Stimulated activated CD4-positive, alpha-beta T cell treated with anti-CD3 and anti-CD28 coated beads, TNF-alpha, amount 100 ng/mL, for 1 hour (primary cell): ENCODE measurements at places on chromosomes 5 and 9.

- DNase-seq = no peak
These were observed 12.6 kb upstream of the KIF27 start for GRCh38 chr9:83933790-83934189.

DNA sequence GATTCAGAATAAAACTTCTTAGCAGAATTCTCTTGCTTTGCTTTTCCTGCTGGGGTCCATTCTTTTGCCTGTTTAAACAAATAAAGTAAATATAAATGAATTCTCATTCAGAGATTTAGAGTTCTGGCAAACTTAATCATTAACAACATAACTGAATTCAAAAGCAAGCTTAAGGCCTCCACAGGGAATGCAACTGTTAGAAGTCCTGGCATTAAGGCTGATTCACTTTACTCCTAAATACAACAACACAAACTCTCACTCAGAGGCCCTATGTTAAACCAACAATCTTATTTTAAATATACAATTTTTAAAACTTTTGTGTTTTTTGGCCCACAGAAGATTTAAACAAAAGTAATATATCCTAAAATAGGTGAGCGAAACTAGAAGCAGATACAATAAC is 178.3 kb downstream of the AP3B1 start:
- DNase-seq = no peak

DNA sequence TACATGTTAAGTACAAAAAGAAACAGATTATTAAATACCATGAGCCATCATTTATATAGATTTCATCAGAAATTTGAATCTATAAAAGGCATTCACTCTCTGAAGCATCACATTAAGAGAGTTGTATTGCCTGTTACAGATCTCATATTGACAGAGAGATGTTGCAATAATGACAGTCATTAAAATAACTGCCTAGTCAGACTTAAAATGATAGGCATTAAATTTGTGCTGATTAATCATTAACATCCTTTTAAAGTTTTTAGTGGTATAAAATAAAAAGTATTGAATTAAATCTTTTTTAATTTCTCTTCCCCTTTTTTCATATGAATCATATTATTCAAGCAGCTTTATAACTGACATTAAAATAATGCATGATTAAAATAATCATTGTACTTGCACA is 404.9 kb upstream of the FAM174A start:
- no peak for DNase-seq

GRCh38 chr5:112917453-112917995 is 4.5 kb downstream of the REEP5 start:
- no peak for DNase-seq

DNA sequence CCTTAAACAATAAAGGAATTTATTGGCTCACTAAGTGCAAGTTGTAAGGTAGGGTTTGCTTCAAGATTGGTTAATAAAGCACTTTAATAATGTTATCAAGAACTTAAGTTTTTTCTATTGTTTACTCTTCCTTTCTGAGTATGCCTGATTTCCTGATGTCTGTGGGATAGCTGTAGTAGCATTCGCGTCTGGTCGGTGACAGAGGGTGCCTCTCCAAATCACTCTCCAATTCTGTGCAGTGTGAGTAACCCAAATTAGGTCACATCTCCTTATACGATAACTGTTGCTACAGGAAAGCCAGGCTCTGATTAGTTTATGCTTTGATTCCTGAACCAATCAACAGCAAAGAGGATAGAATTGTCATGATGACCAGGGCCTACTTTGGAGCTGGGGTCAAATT is 90.7 kb downstream of the CCDC192 start:
- DNase-seq = no peak

DNA sequence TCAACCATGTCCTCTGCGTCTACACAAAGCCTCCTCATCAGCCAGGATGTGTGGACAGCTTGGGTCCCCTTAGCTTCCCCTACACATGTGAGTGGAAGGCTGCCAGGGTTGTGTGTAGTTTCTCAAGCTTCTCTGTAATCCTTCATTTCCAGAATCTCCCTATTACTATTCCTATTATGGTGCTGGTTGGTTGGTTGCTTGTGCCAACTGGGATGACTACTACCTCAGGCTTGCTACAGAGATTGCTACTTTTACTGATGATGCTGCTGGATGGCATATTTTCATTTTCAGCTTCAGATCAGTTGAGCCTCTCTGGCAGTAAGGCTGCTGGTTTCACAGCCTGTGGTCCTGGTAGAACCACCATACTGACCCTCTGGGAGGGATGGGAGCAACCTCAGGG is 39.9 kb downstream of the ATG10 start:
- DNase-seq = no peak

- no peak for DNase-seq
These were observed 57.2 kb downstream of the ELAVL2 start for GRCh38 chr9:23768861-23769260.

DNA sequence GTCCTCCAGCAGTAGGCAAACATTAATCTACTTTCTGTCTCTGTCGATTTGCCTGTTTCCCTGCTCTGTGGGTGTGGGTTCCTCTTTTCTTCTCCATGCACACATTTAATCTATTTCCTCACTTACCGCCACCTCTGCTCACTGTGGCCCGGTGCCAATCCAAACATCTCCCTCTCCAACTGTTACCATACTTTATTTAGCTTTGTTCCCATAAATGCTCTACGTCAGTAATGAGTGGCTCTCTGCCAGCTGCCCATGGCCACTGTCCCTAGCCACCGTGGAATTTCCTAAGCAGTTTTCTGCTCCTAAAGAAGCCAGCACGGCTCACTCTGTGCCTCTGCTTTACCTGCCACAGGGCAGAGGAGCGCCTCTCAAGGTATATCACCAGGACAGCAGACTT is 19.5 kb upstream of the GOLPH3 start:
- DNase-seq = no peak

DNA sequence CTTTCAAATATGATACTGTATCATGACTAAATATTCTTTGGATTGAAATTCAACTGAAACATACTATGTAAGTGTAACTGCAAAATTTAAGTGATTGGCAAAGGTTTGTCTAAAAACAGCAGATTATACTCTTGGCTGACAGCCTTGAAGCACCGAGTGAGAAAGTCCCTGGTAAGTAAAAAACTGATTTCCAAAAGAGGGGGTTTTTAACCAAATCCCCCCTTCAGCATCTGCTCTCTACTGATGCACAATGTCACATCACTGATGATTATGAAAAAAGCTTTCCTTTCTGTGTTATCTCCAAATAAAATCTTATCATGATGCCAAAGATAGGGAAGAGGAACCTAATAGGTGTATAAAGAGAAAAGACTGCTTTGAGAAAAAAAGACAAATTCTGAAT is 141.0 kb downstream of the MEF2C start:
- no peak for DNase-seq

DNA sequence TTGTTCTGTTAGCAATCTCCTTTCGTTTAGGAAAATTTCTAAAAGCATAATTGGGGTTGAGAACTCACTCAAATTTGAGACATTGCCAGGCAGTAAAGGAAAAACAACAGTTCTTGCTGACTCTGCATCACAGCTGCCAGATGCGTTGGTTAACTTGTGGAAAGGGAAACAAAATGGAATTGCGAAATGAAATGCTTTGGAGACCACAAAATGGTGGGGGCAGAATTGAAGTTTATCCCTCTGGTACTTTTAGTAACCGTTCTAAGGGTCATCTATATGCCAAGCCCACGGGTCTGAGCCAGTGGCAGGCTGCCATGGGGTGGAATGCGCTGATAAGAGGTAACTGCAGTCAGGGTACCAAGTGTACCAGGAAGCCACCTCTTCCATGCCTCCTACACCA is 28.6 kb upstream of the SELENOP start:
- no peak for DNase-seq
